AG20443 (cell line): ENCODE measurements at places on chromosomes 1 and 21.

GRCh38 chr1:153481124-153481523 lies 20.7 kb upstream of the S100A7 start:
- DNase-seq, result no peak

- DNase-seq, result no peak
These were observed 45.0 kb downstream of the GNG12 start for GRCh38 chr1:67788238-67788790.

- peak; percentile 48 for DNase-seq
These were observed 17.0 kb downstream of the TNFRSF25 start for GRCh38 chr1:6448749-6449631.

GRCh38 chr1:199287647-199288046 lies 648.8 kb downstream of the PTPRC start:
- no peak for DNase-seq

- DNase-seq, result no peak
These were observed 89.7 kb upstream of the ADAR start for GRCh38 chr1:154697710-154698109.

- no peak for DNase-seq
These were observed 99.4 kb upstream of the EDEM3 start for GRCh38 chr1:184854036-184854435.

GRCh38 chr1:91511386-91511785 lies 10.7 kb downstream of the CDC7 start:
- peak; percentile 36 for DNase-seq

DNA sequence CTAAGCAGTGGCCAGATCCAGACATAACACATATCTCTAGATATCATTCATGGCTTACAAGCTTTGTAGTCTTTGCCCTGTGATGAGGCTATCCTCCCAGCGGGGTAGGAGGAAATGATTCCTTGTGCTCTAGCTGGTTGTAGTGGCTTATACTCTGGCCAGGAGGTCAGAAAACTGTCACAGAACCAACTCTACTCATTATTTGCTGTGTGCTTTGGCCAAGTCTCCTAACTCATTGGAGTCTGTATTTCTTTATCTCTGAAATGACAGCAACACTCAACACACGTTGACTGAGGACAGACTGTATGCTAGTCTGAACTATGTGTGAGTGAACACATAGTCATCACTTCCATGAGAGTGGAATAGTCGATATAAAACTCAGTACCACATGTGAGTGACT lies 116.7 kb upstream of the F3 start:
- DNase-seq, result peak; percentile 61

- no peak for DNase-seq
These were observed 37.5 kb upstream of the ANGPTL1 start for GRCh38 chr1:178908358-178908757.

GRCh38 chr1:7389201-7389905 lies 381.7 kb upstream of the VAMP3 start:
- DNase-seq, result peak; percentile 49

GRCh38 chr21:40054403-40054802 lies 187.2 kb downstream of the PCP4 start:
- DNase-seq, result no peak

DNA sequence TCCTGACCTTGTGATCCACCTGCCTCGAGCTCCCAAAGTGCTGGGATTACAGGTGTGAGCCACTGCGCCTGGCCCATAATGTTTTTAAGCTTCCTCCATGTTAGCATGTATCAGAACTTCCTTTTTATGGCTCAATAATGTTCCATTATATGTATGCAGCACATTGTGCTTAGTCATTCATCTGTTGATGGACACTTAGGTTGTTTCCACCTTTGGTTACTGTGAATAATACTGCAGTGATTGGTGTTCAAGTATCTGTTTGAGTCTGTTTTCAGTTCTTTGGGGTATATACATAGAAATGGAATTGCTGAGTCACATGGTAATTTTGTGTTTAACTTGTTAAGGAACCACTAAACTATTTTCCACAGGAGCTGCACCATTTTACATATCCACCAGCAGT lies 17.7 kb downstream of the CMPK1 start:
- no peak for DNase-seq

DNA sequence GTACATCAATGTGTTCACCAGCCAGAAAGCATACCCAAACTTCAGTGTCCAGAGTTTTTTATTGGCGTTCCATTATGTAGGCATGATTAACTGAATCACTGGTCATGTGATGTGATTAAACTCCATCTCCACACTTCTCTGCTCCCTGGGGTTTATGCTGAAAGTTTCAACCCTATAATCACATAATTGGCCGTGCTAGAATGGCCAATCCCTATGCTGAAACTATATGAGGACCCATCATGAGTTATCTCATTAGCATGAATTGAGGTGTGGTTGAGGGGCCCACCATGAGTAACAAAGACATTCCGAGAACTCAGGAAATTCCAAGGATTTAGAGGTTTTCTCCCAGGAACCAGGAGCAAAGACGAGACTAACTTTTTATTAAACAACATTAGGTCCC lies 31.8 kb upstream of the FBXO28 start:
- DNase-seq, result no peak

DNA sequence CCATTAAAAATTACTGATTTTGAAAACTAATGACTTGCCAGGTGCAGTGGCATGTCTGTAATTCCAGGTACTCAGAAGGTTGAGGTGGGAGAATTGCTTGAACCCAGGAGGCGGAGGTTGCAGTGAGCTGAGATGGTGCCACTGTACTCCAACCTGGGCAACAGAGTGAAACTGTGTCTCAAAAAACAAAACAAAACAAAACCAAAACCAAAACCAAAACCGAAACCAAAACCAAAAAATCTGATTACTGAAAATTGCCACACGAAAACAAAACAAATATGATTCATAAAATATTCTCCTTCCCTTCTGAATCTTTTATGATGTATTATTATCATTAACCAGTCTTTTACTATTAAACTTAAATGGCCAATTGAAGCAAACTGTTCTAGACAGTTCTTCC lies 74.1 kb downstream of the SERINC2 start:
- DNase-seq, result no peak

- DNase-seq, result peak; percentile 79
These were observed 64.9 kb downstream of the TMEM53 start for GRCh38 chr1:44609412-44609767.

DNA sequence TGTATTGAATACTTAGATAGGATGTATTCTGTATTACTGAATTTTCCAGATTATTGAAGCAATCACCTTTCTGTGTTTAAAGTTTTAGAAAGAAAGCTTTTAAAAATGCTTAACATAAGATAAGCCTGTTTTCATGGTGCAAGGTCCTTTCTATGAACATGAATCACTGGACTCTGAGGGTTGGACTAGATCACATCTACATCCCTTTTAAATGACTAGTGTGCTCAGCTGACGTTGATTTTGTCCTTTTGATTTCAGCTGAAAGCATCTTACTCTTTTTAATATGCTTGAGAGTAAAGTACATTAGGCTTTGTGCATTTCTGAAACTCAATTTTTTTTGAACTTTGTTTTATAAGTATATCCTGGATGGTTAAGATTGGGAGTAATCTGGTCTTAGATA lies 16.2 kb downstream of the MIER1 start:
- no peak for DNase-seq

DNA sequence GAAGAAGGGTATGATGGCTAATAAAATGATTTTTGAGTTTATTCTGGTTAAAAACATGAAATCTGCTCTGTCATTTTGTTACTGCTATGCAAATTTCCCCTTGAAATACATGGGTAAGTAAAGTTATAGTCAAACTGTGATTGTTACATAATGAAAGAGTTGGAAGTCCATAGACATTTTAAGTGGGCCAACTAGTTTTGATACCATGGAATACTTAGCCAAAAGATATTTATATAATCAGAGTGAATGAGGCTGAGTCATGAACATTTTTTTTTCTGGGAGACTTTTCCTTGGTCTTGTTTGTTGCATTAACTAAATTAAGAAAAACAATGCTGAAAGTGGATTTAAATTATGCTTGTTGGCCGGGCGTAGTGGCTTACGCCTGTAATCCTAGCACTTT lies 58.2 kb upstream of the MPC2 start:
- no peak for DNase-seq

- no peak for DNase-seq
These were observed 14.9 kb downstream of the SLC1A7 start for GRCh38 chr1:53127546-53127945.

DNA sequence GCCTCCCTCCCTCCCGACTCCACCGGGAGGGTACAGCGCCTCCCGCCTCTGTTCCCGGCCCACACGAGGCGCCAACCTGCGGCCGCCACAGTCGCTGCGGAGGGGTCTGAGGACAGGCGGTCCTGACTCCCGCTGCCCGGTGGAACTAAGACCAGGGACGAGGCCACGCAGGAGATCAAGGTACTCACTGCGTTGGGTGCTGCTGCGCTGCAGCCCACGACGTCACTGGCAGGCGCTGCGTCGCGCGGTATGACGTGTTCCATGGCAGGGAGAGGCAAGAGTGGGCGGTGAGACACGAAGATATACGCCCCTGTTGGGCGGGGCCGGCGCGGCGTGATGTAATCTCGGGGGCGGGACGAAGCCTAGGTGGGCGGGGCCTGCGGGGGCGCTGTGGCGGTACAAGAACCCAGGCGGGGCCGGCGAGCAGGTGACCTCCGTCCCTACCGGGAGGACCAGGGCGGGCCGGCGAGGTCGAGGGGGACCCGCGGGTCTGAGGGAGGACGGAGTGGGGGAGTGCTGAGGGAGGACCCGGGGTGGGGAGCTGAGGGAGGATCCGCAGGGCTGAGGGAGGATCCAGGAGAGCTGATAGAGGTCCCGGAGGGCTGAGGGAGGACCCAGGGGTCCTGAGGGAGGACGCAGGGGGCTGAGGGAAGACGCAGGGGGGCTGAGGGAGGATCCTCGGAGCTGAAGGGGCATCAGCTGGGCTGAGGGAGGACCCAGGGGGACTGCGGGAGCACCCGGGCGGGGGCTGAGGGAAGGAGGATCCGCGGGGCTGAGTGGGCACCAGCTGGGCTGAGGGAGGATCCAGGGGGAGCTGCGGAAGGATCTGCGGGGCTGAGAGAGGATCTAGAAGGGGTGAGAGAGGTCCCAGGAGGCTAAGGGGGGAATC lies at the start of gene MRPL55:
MRPL55 (minus strand) TSS at position 227 of the 889 bp plus-strand sequence. CDS start 1,039 bp downstream, outside the sequence.
- peak; percentile 97 for DNase-seq

DNA sequence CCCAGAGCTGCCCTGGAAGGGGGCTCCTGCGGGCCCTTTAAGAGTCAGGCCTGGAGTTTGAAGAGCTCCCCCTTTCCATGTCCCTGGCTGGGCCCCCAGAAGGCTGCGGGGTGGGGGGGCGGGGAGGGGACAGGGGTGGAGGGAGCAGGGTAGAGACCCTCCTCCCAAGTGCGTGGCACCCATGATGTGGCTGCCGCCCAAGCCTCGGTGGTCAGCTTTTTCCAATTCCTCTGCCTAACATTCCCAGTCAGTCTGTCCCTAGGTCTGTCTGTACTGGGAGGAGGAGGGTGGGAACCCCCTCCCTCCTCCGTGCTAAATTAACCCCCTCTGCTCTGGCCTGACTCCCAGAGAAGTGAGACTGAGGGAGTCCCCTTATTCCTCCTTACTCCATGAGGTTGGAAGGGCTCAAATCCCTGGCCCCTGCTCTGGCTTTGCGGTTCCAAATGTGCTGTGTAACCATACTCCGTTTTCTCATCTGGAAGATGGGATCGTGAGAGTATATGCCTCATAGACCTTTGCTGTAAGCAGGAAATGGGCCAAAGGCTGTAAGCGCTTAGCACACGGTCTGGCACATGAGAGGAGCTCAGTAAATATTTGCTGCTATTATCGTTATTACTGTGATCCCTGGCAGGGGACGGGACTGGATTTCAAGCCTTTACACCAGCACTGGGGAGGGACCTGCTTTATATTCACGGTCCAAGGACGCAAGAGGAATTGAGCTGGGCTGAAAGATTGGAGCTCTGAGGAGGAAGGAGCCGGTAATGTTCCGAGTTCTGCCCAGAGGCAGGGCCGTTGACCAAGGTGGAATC lies 658 bp upstream of the COL16A1 start:
- DNase-seq, result peak; percentile 54

DNA sequence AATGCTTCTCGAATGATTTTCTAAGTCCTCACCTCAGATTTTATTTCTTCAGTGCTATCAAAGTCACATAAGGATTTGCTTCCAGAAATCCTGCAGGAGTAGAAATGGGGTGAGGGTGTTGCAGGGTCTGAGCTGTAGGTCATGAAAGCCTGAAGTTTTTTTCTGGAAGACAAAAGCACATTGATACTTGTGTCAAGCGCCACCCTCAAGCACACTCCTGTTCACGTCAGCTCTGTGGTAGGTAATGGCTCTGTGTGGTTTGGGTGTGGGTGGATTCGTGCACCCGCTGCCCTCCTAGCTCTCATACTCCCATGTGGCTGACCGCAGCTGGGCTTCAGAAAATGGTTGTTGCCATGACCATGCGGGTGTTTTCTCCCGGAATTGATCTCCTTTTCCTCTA lies 39.9 kb downstream of the AKNAD1 start:
- peak; percentile 82 for DNase-seq

DNA sequence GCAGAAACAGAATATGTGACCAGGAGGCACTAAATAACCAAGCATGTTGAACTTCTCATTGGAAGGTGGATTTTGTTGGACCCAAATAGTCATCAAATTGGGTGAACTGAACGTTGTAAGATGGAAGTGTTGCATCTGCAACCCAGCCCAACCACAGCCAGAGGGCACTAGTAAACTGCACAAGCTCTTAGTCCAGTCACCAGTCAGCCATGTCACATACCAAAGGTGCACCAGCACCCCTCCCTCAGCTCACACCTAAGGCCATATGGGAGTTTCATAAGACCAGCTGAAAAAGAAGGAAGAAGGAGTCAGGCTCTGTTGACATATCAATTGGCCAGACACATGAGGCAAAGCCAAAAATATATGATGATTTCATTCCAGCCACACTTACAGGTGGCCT lies 481.7 kb upstream of the NR5A2 start:
- DNase-seq, result no peak

DNA sequence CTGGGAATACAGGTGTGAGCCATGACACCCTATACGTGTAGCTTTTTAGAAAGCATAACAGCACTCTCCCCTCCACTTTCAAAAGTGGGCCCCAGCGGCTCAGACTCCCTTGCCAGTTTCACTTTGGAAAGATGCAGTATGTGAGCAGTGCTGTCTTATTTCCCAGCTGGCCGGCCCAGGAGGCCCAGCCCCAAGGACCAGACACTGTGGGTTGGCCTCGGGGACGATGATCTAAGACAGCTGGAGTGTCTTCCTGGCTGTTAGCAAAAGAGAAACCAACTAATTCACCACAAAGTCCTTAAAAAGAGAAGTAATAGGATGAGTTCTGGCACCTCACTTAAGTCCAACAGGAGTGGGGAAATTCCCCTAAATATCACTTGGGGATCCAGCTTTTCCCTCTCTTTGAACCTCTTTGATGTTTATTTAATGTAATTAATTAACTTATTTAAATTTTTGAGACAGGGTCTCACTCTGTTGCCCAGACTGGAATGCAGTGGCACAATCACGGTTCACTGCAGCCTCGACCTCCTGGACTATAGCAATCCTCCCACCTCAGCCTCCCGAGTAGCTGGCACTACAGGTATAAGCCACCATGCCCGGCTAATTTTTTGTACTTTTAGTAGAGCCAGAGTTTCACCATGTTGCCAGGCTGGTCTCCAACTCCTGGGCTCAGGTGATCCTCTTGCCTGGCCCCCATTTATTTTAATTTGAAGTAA lies 17.6 kb upstream of the CLIC4 start:
- peak; percentile 91 for DNase-seq
